ENCODE measurements at places on chromosomes 3 and 15.
A peak's percentile ranks its signal among the peaks of the same experiment; 100 is the strongest.

- DNase-seq, result no peak
Observed at GRCh38 chr3:175310046-175310445, 450.9 kb downstream of the NAALADL2 start.

GRCh38 chr3:73848173-73848906 lies 223.6 kb upstream of the PDZRN3 start:
- DNase-seq, result no peak

- DNase-seq, result no peak
Observed at GRCh38 chr3:113623324-113623723, 73.1 kb downstream of the USF3 start.

GRCh38 chr3:156010829-156011228 lies 109.5 kb upstream of the KCNAB1 start:
- no peak for DNase-seq

DNA sequence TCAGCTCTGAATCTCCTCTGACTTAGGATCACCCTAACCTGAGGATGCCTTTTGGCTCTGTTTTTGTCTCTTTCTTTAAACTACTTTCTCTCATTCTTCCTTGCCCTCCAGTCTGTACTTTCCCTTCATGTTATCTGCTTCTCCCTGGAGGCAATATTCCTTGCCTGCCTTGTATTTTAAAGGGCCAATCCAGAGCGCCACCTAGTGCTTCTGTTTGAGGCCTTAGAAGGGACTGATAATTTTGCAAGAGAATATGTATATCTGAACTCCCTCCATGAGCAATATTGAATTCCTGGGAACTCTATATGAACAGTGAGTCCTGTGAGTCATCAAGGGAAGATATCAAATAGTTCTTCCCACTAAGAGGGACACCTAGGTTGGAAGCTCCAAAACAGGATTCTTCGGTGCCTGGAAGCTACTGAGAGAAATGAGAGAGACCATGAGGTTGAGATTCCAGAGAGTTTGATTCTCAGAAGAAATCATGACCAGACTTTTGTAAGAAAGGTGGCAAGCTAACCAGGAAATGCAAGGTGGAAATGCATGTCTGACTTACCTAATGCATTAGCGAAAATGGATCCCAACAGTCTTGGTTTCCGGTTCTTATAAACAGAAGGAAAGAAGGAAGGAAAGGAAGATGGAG lies 203.8 kb upstream of the CD96 start:
- peak; percentile 26 for DNase-seq

DNA sequence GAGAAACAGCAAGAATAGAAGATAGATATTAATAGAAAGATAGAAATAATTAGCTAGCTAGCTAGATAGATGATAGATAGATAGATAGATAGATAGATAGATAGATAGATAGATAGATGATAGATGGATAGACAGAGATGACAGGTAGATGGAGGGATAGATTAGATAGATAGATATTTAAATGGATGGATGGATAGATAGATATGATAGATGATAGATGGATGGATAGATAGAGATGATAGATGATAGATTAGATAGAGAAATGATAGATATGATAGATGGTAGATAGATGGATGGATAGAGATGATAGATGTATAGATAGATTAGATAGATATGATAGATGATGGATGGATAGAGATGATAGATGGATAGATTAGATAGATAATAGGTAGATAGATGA lies 8.3 kb upstream of the ATP10A start:
- no peak for DNase-seq

DNA sequence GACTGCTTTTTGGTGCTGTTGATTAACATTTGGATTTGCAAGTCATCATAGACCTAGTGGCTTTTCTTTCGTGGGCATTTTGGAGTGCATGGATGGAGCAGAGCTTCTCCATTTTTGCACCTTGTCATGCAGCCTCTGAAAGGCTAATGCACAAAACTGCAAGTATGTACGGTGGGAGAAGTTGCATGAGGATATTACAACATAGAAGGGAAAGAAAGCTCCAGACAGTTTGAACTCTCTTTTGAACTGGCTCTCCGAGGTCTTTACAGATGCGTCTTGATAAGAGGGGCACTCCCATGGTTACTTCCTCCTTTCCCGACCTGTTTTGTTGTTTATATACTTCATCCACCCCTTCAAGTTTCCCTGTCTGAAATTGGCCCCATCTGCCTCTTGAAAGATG lies 147.1 kb upstream of the GBE1 start:
- no peak for DNase-seq

DNA sequence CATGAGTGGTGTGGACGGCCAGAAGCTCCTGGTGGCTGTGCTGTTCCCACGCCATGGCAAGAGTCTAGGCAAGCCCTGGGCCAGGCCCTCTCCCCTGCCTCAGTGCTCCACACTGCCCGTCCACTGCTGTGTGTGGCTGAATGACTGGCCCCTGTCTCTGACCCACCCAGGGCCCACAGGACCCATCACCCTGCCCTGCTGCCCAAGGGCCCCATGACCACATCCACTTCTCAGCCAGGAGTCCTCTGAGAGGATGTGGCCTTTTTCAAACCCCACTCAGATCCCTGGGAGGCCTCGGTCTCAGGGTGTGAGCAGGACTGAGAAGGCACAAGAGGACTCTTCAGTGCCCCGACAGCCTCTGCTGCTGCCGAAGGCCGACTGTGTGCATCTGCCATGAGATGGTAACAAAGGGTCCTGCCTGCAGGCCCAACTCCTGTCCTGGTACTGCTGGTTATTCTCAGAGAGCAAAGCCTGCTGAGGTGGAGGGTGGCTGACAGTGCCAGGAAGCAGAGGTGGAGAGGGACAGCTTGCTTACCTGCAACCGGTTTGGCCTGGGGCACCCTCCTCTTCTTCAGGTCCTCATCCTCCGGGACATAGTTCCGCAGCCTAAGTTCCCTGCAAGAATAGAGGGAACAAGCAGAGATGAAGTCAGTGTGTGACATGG lies 47.5 kb downstream of the PTH1R start:
- no peak for DNase-seq

DNA sequence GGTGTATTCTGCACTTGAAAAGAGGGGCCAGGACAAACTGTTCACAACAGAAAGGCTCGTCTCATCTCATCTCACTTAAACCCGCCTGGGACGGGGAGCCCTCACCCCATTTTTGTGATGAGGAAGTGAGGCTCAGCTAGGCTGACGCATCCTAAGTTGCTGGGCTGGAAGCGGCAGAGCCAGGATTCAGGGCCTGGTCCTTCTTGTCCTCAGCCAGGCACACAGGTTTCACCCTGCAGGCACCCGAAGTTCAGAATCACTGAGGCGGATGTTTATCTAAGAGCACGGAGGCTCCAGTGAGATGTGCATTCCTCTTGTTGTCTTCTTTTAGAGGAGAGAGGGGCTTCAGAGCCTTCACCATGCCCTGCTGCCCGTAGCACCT lies 51.1 kb upstream of the PLXNA1 start:
- DNase-seq, result no peak

DNA sequence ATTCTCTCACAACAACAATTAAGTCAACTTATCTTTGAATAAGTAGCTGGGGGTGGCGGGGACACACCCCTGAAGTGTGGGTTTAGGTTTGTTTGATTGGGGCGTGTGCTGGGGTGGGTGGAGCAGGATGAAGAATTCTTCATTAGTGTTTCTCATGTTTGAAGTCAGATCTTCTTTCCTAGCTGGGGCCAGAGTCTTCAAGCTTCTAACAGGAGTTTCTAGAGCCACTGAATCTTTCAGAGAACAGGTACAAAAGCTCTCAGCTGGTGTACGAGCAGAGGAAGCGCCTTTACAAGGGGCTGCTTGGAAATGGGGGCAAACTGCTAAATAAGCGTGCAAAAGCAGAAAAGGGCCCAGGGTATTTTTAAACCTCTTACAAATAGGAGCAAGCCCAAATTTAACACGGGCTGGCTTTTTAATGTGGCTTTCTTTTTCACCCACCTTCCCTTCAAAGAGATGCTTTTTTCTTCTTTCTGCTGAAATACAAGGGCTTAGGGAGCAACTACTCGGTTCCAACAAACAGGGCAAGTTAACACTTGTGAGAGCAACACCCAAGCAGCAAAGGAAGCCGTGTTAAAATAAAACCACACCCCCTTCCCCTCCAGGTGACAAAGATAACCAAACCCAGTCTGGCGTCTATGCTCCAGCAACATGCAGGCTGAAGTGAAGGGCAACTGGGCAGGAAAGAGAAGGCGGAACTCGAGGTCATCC lies 86.9 kb upstream of the RASGRP1 start:
- peak; percentile 53 for DNase-seq

DNA sequence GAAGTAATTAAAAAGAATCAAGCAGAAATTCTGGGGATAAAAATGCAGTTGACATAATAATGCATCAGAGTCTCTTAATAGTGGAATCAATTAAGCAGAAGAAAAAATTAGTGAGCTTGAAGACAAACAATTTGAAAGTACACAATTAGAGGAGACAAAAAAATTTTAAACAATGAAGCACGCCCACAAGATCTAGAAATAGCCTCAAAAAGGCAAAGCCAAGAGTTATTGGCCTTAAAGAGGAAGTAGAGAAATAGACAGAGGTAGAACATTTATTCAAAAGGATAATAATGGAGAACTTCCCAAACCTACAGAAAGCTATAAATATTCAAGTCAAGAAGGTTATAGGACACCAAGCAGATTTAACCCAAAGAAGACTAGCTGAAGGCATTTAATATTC lies 113.3 kb downstream of the TBC1D2B start:
- DNase-seq, result no peak

DNA sequence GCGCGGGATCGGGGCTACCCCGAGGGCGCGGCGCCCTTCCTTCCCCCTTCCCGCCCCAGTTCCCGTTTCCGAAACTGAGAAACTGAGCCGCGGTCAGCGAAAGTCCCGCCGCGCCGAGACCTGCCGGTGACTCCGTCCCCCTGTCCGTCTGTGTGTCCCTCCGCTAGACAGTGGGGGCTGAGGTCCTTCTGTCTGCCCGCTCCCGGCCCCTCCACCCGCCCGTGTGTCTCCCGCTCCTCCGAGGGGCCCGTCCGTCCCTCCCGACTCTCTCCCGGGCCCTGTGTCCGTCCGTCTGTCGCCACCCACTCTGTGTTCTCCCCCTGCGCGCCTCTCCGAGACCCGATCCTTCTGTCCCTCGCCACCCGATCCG lies 426 bp downstream of the PRKCD start:
- peak; percentile 26 for DNase-seq
